ENCODE measurements at places on chromosomes 6 and 20.
A peak's percentile ranks its signal among the peaks of the same experiment; 100 is the strongest.

DNA sequence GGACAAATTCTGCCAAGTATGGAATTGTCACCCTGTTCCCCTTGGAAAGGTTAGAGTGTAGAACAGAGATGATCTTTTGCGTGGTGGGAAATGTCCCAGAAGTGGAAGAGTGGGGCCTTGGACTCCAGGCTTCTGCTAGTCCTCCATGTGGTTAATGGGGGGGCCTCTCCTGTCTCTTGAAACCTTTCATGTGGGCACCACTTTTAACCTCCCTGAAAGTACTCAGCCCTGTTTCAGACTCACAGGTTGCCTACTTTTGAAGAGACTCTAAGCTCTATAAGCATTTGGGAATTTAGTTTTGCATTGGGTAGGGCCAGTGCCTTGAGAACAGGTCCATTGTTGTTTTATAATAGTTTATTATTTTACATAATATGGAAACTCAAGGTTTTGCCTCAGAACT, 17.5 kb downstream of the RREB1 start:
- DNase-seq = no peak

DNA sequence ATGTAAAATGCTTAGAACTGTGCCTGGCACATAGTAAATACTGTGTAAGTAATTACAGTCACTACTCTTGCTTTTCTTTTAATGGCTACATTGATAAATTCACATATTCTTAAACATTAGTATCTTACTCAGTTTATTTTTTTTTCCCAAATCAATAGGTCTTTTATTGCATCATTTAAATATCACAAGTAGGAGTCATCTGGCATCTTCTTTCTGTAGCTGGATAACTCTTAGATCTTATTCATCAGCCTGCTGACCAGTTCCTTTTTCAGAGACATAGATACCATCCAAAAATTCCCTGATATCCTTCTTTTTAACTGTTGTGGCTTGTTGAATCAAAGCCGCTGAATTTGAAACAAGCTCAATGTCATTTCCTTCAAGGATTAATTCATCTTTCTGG, 20.0 kb upstream of the PHF3 start:
- no peak for DNase-seq

- no peak for DNase-seq
Observed at GRCh38 chr6:44829836-44830235, 442.3 kb downstream of the CDC5L start.

GRCh38 chr6:105005451-105005850, 48.5 kb downstream of the LIN28B start:
- no peak for DNase-seq

DNA sequence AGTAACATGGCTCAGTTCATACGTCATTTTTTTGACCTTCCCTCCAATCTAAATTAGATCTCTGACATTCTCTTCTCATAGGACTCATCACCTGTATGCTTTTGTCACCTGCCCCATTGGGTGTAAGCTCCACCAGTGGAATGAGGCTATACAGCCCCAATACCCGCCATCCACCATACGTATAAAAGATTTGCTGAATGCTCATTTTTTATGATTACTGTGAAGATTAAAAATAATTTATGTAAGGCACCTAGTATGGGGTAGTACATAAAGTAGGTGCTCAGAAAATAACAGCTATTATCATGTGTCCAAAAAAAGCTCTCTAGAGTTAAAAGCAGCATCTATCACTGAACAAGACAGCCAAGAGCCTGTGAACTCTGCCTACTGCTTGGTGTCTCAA, 24.1 kb downstream of the NCOA5 start:
- no peak for DNase-seq

- DNase-seq = no peak
Observed at GRCh38 chr6:86871681-86872080, 65.6 kb upstream of the HTR1E start.

- DNase-seq = no peak
Observed at GRCh38 chr6:39208223-39208739, 21.0 kb downstream of the KCNK5 start.

DNA sequence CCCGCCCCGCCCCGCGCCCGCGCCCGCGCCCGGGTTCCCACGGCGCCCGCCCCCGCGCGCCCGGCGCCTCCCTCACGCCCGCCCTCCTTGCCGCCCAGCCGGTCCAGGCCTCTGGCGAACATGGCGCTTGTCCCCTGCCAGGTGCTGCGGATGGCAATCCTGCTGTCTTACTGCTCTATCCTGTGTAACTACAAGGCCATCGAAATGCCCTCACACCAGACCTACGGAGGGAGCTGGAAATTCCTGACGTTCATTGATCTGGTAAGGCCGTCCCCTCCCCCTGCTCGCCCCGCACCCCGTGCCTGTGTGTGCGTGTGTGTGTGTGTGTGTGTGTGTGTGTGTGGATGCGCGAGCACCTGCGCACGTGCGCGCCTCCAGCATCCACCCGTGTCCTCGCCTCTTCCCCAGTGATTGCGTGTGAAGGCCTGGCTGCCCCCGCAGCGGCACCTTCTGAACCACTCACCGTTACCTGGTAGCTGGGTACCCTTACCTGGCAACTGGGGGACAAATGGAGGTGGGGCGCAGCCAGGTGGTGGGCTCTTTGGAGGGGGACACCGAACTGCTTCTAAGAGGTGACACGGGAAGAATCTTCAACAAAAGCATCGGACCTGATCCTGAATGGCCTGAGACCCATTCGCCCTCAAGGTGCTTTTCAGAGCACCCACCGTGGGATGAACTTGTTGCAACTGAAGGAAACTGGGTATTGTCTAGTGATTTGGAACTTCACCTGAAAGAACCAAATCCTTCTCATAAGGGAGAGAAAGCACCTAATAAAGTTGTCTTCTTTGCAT, at the start of gene AIG1:
AIG1 (plus strand) TSS at position 84 of the 791 bp plus-strand sequence; CDS start at position 121, 37 bp downstream.
- DNase-seq = peak; percentile 80

DNA sequence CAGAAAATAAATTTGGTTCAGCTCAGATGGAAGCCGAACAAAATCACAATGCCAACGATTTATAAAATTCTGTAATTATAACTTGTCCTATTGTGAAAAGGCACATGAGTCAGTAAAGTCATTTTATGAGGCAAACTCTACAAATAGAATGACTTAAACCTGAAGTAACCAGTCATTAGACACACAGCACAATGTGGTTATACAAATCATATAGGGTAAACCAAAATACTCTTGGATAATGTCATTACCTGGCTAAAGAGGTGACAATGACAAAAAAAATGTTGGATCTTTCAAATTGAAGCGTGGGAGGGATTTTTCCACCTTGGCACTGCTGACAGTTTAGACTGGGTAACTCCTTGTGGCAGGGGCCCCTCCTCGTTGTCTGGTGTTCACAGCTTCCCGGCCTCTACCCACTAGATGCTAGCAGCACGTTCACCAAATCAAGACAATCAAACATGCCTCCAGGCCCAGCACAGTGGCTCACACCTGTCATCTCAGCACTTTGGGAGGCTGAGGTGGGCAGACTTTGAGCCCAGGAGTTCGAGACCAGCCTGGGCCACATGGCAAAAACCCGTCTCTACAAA, 5.0 kb downstream of the ANKRD60 start:
- DNase-seq = no peak

DNA sequence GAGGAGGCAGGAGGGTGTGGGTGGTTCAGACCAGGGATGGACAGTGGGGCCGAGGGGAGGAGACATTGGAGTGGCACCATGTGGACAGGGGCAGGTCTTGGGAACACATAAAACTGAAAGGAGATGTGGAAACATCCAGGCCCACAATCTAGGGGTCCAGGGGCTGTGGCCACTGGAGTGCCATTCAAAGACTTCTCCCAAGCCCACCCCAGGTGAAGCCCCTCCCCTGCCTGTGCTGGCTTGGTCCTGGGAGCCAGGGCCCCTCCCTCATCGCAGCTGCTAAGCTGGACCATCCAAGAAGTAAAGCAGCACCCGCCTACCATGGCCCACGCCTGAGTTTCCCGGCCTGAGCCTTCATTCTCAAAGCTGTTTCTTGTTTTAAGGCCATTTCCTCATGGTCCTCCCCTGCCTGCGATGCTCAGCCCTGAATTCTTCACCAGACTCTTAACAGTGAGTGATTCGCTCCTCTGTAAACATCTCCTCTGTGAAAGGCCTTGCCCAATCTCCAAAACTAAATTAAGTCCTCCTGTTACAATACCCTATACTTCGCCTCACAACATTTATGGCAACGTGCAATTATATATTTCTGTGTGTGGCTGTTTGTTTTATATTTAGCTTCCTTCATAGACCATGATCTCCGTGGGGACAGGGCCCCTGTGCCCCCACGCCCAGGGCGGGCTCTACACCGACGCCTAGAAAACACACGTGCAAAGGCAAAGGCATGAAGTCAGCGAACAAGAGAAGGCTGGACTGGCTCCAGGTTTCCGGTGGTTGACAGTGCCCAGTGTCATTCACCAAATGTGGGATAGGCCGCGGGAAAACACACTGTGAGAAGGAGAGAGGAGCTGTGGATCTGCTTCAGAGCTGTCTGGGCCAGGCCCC, 267.8 kb downstream of the ERMARD start:
- no peak for DNase-seq

DNA sequence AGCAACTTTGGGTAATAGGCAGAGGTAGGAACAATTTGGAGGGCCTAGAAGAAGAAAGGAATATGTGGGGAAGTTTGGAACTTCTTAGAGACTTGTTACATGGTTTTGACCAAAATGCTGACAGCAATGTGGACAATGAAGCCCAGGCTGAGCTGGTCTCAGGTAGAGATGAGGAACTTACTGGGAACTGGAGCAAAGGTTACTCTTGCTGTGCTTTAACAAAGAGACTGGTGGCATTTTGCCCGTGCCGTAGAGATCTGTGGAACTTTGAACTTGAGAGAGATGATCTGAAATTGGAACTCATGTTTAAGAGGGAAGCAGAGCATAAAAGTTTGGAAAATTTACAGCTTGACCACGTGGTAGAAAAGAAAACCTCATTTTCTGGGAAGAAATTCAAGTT, 28.3 kb upstream of the TMEM200A start:
- DNase-seq = no peak

GRCh38 chr20:34531608-34532265, 15.5 kb downstream of the DYNLRB1 start:
- DNase-seq = no peak

DNA sequence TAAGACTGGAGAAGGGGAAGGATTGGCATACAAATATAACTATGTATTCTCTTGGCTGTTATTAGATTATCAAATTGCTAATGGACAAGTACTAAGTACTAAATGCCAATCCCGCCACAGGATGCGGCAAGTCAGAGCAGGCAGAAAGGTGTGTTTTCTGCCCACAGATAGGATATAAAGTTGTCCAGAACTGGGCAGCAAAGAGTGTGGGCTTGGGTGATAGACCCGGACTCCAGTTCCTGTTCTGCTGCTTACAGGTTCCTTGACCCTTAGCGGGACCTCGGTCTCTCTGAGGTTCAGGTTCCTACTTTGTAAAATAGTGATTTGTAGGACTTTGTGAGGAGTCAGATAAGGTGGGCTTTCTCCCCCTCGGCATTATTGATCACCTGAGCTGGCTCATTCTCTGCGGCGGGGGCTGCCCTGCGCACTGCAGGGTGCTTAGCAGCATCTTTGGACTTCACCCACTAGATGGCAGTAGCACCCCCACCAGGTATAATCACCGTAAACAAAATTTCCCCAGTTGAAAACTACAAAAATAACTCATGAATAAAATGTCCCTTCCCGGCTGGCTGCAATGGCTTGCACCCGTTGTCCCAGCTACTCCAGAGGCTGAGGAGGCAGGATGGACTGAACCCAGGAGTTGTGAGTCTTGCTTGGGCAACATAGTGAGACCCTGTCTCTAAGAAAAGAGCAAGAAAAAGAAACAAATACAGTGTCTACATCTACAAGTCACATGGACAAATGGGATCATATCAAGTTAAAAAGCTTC, 193.1 kb downstream of the DOK5 start:
- DNase-seq = peak; percentile 39

- DNase-seq = no peak
Observed at GRCh38 chr6:10511477-10511876, 9.7 kb upstream of the GCNT2 start.

- peak; percentile 31 for DNase-seq
Observed at GRCh38 chr6:132919045-132919860, 104.9 kb downstream of the RPS12 start.

DNA sequence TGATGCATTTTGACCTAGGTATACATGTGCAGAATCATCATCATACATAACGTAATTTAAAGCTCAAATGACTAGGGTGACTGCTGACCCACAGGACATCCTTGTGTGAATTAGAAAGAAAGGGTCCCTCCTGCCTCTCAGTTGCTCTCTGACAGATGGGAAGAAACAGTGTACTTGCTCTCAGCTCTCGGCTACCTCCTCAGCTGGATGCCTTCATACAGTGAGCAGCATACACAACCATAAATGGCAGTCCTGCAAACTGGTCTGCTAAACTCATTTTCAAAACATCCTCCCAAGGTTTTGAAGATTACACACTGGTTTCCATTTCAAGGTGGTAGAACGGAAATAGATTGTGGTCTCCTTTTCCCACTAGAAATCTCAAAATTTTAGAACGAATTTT, 26.3 kb downstream of the FILIP1 start:
- DNase-seq = no peak

GRCh38 chr6:12241493-12242175, 48.5 kb upstream of the EDN1 start:
- no peak for DNase-seq

- DNase-seq = no peak
Observed at GRCh38 chr6:158022749-158023596, 41.3 kb downstream of the SYNJ2 start.

DNA sequence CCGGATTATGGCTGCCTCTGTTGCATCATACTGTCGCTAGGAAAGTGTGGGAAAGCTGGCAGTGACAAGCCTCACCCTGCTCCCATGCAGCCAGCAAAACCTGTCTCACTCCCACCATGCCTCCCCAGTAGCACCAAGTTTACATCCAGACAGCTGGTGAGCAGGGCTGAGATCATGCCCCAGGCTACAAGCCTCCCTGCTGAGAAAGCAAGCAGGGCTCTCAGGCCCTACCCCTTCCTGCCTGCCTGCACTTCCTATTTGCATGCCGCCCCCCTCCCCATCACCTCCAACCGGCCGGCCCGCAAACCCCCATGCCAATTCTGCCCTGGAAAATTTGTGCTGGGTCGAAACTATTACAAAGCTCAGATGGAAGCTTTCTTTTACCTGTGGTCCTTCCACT, 408.2 kb upstream of the FKBP1C start:
- DNase-seq = no peak

GRCh38 chr6:28468056-28468455, 24.8 kb upstream of the ZSCAN23 start:
- no peak for DNase-seq

DNA sequence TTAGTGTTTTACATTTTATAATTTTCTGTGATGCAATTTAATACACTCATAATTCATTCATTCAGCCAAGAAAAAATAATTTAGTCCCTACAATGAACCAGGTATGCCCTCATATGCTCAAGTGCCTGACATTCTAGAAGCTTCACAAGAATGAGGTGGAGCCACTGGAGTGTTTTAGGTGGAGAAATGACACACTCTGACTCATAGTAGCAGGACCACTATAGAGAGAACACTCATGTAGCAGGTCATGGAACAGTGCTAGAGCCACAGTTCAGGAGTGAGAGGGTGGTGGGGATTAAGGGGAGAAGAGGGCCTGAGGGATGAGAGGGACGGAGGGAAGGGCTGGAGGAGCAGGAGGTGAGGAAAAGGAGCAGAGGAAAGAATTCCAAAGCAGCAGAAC, 1.4 kb upstream of the HLA-G start:
- no peak for DNase-seq

GRCh38 chr6:139473731-139474130, 99.3 kb upstream of the CITED2 start:
- DNase-seq = peak; percentile 29

GRCh38 chr6:113457198-113457597, 399.9 kb upstream of the MARCKS start:
- no peak for DNase-seq
